Stimulated activated CD8-positive, alpha-beta memory T cell treated with anti-CD3 and anti-CD28 coated beads, Interleukin-7, amount 100 ng/mL, for 4 hours (primary cell): ENCODE measurements at places on chromosomes 3 and 15.

DNA sequence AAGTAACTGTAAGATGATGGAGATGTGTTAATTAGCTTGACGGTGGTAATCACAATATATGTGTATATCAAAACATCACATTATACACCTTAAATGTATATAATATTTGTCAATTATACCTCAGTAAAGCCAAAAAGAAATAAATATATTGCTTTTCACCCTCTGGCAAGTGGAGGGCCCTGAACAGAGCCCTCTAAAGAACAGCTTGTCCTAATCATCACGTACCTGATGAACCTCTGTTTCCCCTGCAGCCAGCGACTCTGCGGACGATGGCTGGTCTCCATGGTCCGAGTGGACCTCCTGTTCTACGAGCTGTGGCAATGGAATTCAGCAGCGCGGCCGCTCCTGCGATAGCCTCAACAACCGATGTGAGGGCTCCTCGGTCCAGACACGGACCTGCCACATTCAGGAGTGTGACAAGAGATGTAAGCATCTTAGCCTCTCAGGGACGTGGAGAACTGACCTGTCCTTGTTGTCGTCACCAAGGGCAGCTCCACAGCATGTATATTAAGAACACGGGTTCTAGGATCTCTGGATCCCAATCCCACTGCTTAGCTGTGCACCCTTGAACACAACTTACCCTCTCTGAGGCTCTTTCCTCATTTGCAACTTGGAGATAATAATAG, 6.3 kb downstream of the THBS1 start:
- DNase-seq: no peak

- no peak for DNase-seq
Measured at GRCh38 chr3:149449182-149449581, 25.3 kb upstream of the TM4SF4 start.

GRCh38 chr3:47663630-47664240, 85.1 kb upstream of the CSPG5 start:
- no peak for DNase-seq

- no peak for DNase-seq
Measured at GRCh38 chr15:41568350-41569017, 9.5 kb downstream of the TYRO3 start.

DNA sequence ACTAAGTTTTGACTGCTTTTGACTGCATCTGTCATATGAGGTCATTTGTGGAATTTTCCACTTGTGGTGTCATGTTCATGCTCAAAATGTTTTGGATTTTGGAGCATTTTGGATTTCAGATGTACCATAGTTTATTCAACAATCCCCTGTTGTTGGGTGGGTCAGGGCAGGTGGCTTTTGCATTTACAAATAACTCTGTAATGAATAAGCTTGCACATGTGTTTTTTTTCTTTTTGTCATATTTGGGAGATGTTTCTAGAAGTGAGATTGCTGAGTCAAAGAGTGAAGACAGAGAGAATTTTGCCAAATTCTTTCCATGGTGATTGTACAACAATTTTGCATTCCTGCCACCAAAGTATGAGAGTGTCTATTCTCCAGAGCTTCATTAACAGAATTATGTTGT, 62.4 kb upstream of the ADPGK start:
- no peak for DNase-seq

DNA sequence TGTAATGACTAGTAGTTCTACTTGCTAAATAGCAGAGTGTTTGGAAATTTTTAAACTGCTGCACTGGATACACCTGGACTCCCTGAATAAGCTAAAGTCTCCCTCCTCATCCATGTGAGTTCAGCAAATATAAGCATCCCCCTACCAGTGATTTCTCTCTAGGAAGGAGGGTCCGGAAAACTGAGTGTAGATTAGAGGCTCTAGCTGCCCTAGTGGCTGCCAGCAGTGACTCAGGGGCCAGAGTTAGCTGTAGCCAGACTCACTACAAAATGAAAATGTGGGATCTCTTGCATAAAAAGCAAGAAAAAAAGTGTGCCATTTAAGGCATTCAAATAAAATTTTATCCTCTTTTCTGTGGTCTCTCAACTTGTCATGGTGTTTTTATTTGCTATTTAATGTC, 485.0 kb upstream of the ATP11B start:
- no peak for DNase-seq
